ENCODE measurements at places on chromosomes 12 and 14.

DNA sequence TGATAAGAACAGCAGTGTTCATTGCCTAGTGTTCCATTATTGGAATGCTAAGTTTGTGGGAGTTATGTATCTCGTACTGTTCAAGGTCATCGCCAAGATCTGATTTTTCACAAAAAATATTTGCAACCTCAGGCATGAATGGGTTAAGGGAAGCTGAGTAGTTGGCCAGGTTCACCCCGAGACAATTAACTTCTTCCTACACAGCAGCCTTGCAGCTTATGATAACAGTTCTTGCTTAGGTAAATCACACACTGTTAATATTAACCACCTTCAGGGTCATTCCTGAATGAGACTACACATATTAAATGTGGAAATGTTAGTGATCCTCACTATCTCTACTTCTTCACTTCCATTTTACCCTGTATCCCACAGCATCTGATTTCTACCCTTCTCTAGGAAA, 18.0 kb downstream of the FKBP11 start:
- no peak for DNase-seq

DNA sequence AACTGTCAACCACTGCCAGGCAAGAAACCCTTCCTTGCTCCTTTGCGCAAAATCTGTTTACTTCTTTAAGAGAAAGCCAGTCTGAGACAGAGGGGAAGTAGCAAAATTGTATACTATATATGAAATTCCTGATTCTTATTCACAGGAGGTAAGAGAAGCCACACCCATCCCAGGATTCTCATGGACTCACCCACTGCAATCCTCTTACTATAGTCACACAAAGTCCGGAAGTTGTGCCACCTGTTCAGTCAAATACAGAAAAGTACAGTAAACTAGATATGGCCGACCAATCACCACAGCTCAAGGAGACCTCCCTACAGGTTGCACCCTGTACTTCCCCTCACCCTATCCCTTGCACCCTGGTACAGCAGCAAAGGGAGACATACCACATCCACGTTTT, 2.9 kb downstream of the PRMT5 start:
- peak; percentile 20 for DNase-seq

GRCh38 chr14:51805541-51805940, 54.9 kb upstream of the GNG2 start:
- DNase-seq = no peak

DNA sequence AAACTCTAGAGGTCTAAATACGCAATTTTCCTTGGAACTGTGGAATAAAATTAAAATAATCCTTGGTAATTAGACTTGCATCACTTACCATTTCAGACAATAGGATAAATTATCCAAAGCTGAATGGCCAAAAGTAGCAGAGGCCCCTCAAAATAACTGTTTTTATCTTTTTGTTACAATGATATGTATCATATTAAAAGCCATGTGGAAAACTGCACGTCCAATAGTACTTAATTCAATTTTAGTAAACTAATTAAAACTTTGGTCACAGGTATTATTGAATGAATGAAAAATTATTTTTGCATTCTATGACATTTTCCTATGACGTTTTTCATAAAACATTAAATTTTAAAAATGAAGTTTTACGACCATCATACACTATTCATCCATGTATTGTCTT, 98.5 kb downstream of the CDK17 start:
- no peak for DNase-seq

- peak; percentile 36 for DNase-seq
Observed at GRCh38 chr12:51721282-51721940, 127.1 kb downstream of the FIGNL2 start.

DNA sequence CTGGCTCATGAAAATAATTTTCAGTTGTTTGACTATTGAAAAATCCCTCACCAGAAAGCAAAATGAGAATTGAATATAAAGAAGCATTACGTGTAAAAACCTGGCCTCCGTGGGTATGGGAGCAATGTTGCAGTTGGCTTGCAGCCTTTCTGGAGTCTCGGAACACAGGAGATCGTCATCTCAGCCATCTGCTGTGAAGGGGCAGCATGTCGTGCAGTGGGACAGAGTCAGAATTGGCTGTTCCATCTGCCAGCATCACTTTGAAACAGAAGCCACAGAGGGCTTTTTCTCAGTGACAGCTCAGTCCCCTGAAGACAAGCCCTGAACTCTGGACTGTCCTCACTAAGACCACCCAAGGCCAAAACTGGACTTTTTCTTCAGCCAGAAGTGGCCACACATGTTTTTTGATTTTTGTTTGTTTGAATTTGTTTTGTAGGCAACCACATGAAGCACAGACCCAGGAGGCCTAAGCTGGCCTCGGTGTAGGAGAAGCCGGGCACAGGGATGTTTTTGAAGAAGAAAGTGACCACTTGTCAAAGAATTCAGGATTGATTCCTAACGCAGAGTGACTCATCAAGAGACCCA, 170.8 kb upstream of the DYRK2 start:
- no peak for DNase-seq

DNA sequence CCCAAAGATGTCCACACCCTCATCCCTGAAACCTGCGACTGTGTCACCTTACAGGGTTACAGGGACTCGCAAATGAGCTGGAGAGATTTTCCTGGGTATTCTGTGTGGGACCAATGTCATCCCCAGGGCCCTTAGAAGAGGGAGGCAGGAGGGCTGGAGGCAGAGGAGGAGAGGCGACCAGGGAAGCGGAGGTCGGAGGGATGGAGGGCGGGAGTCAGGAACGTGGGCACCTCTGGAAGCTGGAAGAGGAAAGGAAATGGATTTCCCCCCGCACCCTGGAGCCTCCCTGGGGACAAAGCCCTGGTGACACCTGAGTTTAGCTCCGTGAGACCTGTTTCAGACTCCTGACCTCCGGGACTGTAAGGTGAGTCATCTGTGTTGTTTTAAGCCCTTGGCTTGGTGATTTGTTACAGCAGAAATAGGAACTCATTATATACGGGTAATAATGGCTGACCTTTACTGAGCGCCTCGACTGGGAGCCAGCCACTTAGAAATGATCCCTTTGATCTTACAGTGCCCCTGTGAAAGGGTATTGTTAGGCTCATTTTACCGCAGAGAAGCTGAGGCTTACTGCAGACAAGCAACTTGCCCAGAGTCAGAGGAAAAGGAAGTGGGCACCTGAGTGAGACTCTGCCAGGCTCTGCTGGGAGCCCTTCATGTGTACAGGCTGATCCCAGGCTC, 29.3 kb upstream of the FZD10 start:
- DNase-seq = no peak

GRCh38 chr14:99267837-99268781, 3.9 kb downstream of the BCL11B start:
- DNase-seq = no peak

GRCh38 chr12:69514111-69514510, 43.9 kb downstream of the FRS2 start:
- DNase-seq = no peak

- peak; percentile 16 for DNase-seq
Observed at GRCh38 chr12:19695244-19696098, 256.2 kb downstream of the AEBP2 start.

DNA sequence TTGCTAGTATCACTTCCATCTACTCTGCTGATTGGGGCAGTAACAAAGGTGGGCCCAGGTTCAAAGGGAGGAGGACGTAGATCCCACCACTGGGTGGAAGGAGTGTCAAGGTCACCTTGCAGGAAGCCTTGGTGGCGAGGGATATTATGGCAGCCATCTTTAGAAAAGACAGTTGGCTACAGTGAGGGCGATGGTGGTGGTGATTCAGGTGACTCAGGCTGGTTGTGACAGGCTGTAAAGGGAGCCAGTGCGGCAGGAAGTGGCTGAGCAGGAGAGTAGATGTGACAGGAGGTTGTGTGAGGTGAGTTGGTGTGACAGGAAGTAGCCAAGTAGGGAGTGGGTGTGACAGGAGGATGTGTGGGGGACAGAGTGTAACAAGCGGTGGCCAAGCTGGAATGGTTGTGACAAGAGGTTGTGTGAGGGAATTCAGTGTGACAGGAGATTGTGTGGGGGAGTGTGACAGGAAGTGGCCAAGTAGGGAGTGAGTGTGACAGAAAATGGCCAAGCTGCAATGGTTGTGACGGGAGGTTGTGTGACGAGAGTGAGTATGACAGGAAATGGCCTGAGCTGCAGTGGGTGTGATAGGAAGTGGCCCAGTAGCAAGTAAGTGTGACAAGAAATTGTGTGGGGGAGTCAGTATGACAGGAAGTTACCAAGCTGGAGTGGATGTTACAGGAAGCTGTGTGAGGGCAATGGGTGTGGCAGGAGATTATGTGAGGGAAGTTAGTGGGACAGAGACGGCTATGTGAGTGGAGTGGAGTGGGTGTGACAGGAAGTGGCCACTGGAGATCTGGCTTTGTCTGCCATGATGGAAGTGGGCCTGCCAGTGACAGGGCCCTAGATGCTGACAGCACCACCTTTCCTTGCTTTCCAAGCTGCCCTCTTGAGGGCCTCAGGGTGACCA, 136.5 kb upstream of the MYL2 start:
- DNase-seq = no peak

- no peak for DNase-seq
Observed at GRCh38 chr12:103540319-103540718, 44.6 kb upstream of the C12orf42 start.

GRCh38 chr14:99549684-99550083, 54.3 kb downstream of the CCDC85C start:
- peak; percentile 16 for DNase-seq

DNA sequence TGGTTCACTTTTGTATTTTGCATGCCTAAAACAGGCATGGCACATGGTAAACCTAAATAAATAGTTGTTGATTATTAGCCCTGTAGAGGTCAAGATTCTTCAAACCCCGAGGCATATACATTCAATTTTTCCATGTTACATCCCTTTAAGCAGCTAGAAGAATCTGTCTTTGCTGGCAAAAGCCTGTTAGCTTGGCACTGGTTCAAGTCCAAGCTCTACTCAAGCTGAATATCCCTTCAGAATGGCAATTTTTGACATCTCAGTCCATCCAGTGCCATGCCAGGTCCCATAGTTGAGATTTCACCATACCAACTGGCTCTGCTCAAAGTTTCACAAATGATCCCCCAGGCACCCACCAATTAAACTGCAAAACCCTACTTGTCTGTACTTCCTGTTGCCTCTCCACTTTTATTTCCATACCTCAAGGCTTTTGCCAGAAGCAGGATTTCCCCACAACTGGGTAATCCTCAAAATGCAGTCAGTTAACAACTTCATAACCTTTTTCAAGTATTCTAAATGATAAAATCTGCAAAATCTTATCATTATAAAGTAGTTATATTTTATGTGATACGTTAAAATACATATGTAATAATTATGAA, 9.0 kb upstream of the DCN start:
- DNase-seq = no peak

GRCh38 chr12:41013881-41014642, 174.1 kb upstream of the PDZRN4 start:
- DNase-seq = no peak

DNA sequence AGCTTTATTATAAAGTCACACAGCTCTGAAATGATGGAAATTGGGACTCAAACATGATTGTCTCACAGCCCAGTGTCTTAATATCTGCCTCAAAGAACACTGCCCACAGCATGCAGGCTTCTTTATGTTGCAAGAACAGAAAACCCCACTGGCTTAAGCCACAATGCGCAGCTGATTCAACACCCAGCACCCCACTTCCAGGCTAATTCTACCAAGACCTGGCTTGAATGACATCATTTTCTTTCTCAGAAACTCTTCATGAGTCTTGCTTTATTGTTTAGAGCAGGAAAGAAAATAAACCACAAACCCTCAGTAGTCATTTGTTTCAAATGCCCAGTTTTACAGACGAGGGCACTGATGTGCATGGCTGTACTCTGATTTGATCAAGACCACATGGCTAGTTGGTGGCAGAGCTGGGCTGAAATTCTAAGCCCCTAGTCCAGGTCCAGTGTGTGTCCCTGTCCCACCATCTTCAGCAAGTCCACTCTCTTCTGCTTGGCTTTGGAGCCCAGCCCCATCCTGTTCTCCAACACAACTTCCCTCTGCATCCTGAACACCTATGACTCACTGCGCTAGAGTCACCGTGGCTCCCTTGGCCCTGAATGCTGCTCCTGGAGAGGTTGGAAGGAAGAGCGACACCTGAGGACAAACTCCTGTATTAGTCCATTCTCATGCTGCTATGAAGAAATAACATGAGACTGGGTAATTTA, 50.3 kb upstream of the SRSF5 start:
- DNase-seq = peak; percentile 92

DNA sequence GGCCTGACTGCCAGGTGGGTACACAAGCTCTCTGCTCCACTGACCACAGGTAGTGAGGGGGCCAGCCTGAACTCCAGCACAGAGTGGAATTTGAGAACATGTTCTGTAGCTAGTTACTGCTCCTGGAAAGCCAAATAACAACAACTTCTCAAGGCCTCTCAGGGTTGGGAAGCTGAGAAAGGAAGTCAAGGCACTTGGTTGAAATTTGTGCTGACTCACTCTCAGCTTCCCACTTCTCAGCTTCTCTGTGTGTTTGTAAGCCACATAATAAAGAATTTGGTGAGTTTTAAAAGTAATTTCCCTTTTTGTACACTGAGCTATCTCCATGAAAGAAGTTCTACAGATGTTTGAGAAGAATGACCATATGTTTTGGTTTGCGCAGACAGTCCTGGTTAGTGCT, 234.9 kb downstream of the KTN1 start:
- peak; percentile 42 for DNase-seq

GRCh38 chr12:114499338-114499737, 93.4 kb upstream of the TBX5 start:
- DNase-seq = peak; percentile 74

GRCh38 chr12:92623386-92623785, 79.4 kb upstream of the PLEKHG7 start:
- DNase-seq = peak; percentile 26

GRCh38 chr12:52091869-52092268, 12.4 kb downstream of the SMIM41 start:
- no peak for DNase-seq

GRCh38 chr14:44893535-44893934, 68.2 kb downstream of the KLHL28 start:
- no peak for DNase-seq

GRCh38 chr14:68851078-68851477, 58.2 kb upstream of the ZFP36L1 start:
- no peak for DNase-seq

DNA sequence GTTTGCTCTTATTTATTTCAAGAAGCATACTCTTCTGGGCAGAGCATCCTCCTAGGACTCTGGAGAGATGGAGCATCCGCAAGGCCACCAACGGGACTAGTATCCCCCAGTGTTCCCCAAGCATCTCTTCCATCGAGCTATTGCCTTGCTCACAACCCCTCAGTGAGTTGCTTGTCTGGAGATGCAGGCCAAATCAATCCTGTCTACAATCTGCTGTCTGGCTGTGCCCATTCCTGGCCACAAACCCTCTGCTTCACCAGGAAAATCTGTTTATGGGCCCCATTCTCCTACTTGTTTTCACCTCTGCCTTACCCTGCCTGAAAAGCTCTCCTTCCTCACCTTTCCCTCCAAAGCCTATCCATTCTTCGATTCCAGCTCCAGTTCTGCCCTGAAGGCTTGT, 219.2 kb downstream of the CACNA1C start:
- DNase-seq = no peak

DNA sequence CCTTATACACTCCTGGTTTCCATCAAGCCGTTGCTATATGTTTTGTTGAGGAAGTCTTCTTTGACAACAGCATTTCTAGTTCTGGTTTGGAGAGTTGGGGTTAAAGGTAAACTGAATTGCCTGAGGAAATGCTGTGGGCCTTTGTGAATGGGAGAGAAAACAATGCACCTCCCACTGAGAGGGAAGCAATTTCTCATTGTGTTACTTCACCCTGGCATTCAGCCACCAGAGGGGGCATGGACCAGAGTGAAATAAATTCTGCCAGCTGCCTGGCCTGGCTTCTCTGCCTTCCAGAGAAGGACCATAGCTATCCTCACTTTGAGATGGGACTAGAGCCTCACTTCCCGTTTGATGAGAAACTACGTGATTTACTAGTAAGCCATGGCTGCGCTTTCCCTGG, 475.3 kb downstream of the EGLN3 start:
- DNase-seq = no peak

- DNase-seq = no peak
Observed at GRCh38 chr12:69151254-69151764, 88.1 kb upstream of the CPSF6 start.
